MM.1S (cell line): ENCODE measurements at places on chromosomes 3 and 15.

DNA sequence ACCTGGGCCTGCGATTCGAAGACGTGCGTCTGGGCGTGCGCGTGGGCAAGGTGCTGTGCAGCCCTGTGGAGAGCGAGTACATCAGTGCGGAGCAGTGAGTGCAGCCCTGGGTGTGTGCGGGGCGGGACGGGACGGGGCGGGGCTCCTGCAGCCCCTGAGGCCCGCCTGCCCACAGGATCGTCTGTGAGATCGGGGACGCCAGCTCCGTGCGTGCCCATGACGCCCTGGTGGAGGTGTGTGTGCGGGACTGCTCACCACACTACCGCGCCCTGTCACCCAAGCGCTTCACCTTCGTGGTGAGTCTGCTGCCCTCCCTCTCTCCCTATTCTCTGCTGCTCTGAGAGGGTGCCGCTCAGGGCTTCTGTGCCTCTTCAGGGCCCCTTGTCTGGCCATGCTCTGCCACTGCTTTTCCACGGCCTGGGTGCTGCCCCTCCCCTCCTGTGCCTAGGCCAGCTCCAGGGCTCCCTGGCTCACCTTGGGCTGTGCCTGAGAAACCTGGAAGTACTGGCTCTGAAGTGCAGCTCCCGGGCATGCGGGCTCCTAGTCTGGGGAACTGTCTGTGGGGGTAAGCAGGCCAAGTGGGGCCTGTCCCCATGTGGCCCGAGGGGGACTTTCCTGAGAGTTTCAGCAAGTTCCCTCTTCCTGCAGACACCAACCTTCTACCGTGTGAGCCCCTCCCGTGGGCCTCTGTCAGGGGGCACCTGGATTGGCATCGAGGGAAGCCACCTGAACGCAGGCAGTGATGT is 31.8 kb downstream of the PLXNA1 start:
- no peak for DNase-seq

- no peak for DNase-seq
Measured at GRCh38 chr15:28005004-28005527, 94.0 kb downstream of the OCA2 start.

- DNase-seq: no peak
Measured at GRCh38 chr3:156493887-156494286, 61.0 kb downstream of the SSR3 start.

DNA sequence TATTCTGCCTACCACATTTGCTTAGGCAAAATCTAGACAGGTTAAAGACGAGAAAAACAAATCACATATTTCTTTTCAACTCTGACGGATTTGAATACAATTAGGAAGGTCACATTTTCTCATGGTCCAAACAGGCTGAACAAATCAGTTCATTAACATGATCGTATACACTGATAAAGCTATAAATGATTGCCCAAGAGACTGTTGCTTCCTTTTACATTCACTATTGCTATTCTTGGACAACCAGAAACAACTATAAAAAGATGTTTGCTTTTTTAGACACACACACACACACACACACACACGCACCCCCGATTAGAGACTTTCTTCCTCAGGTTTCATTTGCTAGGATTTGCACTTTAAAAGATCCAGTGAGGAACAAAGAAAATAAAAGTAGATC is 122.3 kb upstream of the BHLHE40 start:
- DNase-seq: no peak

DNA sequence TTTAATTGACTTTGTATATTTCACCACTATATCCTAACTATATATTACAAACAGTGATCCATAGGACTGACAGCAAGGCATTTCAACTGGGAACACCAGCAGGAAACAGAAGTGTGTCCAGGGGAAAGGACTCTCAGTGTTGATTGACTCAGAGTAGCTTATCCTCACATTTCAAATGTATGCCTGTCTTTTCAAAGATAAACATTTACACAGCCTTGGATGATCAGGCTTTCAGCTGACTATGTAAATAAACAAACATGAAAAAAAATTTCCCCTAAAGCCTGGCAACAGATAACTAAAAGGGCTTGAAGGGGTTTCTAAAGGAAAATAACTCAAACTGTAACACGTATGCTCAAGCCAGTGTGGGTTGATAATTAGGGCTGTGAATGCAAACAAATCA is 321.8 kb downstream of the TBC1D5 start:
- DNase-seq: no peak

DNA sequence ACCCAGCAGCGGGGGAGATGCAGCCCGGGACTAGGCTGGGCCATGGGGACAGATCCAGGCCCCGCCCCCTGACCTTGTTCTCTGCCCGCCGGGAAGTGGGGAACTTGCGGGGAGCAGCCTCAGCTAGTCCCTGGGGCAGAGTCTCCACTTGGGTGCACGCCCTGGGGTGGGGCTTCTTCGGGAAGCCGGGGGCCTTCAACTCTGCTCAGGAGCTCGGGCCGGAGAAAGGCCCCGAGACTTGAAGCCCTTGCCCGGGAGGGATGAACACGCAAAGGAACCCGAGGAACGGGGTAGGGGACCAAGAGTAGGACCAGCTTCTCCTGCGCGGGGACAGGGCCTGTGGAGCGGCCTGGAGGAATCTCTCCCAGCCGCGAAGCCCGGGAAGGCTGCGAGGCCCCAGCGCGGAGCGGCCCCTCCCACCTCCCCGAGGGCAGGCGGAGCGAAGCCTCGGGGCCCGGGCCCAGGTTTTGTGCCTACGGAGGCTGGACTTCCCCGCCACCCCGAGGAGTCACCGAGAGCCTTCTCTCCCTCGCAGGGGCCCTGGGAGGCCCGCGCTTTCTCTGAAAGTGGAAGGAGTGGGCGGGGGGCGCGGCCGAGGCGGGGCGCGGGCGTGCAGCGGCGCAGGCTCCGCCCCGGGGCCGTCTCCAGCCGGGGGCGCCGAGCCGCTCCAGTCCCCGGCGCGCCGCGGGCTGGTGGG is at the start of gene ITPKA:
ITPKA (plus strand) TSS at position 670 of the 697 bp plus-strand sequence. CDS start 54 bp downstream, outside the sequence.
- peak; percentile 87 for DNase-seq

- no peak for DNase-seq
Measured at GRCh38 chr3:100609305-100609704, at the start of gene ADGRG7. Gene ADGRG7 (plus strand): TSS chr3:100609601. CDS start chr3:100609857, 256 bp downstream.

GRCh38 chr3:24519368-24520100 is 24.9 kb upstream of the THRB start:
- no peak for DNase-seq

DNA sequence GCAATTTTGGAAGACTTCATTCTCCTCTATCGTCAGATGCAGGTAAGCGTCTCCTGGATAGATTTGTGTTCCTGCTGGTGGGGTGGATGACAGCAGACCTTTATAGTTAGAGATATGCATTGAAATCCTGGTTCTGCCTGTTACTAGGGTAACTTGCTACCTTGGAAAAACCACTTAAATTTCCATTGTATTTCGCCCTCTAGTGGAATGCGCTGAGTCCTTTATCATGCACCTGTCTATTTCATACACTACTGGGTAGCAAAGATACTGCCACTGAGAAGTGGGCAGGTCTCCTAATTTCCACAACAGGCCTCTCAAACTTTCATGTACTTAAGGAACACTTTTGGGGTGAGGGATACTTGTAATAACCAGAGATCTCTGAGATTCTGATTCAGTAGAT is 209.5 kb upstream of the SUCLG2 start:
- no peak for DNase-seq

DNA sequence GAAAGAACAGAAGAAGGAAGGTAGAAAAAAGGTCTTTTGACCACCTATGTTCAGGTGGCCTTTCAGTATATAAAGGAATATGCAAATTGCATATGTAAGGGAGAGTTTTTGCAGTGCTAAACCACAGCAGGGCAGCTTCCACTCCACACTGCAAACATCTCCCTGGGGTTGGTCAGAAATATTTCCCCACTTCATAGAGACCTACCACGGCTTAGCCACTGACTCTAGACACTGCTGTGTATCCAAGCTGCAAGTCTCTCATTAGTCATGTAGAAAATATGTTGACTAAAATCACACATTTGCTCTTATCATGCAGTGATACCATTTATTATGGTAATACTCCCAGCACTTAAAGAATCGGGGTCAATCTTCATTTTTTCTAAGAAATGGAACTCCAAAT is 214.9 kb upstream of the NR2F2 start:
- DNase-seq: no peak

DNA sequence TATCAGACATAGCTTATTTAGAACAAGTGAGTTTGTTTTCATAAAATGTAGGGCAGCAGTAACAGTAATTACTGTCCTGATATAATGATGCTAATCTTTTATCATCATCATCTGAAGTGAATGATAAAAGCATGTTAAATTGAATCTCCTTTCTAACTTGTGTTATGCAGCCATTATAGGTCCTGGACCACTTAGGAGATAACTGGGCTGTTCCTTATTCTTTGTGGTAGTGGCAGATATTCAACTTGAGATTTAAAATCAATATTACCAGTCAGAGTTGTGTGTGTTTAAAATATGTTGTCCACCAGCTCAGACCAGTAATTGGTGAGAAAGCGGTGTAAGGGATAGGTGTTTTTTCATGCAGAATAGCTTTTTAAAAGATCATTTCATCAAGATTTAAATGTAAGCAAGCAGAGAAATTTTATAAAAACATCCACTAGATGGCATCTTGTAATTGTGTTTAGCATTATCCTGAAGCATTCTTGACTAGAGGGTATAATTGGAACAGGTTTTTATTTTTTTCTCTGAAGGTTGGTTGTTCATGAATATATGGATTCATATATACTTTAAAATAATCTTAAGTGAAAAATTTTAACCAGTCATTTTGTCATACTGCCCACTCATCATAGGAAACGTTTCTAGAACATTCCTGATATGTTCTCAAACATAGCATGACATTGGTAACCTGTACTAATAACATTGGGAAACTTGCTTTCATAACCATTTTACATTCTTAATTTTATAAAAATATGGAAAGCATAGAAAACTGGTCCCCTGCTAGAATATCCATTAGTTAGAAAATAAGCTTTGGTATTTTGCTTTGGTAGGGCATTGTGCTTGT is 153.9 kb downstream of the BBX start:
- peak; percentile 58 for DNase-seq

DNA sequence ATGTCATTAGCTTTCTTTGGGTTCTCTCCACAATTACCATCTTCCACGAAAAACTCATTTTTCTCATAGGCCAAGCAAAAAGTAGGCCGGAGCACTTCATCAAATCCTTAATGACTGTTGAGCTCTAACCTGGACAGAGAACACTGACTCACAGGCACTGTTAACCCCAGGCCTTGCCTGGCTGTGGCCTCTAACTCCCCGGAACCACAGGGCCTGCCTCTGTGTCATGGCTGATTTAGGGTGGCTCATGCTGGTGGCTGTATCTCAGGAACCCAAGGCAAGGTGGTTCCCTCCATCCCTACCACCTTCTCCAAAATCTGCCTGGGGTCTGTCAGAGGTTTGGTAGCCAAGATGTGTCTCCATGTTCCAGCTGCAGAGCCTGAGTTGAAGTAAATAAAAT is 3.6 kb downstream of the CRTAP start:
- DNase-seq: no peak

GRCh38 chr3:177194299-177194698 is 3.0 kb downstream of the TBL1XR1 start:
- DNase-seq: no peak

- no peak for DNase-seq
Measured at GRCh38 chr3:71384388-71384787, 199.1 kb downstream of the FOXP1 start.
